ENCODE measurements at places on chromosomes 7 and 10.

DNA sequence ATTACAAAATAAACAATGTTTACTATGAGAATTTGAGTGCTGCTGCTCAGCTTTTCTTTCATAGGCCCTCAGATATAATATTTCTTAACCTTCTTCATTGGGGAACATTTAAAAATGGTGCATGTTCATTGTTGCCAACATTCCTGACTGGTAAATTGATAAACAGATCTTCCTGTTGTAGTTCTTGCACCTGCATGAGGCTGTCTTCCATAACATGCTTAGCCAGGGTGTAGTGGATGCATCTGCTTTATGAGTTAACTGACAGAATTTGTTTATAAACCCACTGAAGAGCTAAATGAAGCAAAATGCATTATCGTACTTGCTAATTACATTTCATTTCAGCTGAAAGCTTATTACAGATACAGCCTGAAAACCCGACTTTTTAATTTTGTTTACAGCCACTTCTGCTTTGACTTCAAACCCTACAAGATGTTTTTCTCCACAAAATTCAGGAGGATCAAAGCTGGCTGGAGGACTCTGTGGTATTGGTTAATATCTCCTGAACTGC, 177.2 kb downstream of the SEM1 start:
- no peak for DNase-seq

GRCh38 chr7:94307399-94308048, 87.2 kb upstream of the COL1A2 start:
- DNase-seq: no peak

GRCh38 chr7:27527348-27527714, 135.4 kb downstream of the HIBADH start:
- DNase-seq: no peak

DNA sequence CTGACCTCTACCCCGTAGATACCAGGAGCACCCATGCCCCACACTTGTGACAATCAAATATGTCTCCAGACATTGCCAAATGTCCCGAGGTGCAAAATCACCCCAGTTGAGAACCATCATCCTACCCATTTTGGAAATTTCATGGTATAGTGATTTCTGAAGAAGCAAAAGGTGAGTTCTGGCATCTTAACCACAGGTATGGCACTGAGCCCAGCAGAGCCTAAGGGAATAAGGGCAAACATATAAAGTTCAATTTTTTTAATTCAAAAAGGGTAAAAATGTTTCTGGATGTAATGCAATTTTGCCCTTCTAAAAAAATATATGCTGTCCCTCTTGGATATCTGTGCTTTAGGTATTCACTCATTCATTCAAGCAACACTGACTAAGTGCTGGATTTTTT, 30.5 kb upstream of the CPXM2 start:
- no peak for DNase-seq

DNA sequence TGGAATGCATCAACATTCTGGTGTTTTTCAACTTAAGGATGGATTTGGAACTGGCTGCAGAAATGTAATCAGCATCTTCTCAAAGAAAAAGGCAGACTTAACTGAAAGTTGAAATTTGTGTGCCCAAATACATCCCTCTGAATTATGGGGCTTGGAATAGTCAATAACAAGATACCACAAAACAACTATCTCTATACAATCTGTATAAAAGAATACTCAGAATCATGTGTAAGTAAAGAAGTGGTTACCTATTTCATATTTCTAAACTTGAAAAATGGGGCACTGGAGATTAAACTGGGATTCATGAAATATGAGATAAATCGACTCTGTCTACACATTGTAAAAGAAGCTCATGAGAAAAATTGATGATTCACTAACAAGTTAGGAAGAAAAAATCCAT, 6.2 kb upstream of the COL1A2 start:
- no peak for DNase-seq

DNA sequence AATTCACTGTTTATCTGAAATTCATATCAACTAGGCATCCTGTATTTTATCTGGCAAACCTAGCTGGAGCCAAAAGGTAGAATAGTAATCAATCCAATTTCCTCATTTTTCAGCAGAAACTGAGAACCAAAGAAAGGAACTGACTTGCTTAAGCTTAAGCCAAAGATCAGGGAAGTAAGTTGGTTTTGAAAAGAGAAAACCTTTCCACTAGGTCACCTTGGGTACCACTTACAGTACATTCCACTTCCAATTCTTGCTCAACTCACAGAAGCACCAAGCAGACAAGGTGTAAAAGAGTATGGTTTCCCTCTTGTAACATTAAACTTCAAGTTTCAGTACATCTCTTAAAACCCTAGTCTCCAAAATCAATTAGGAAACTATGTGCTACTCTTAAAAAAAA, 79.6 kb downstream of the ZFAND4 start:
- no peak for DNase-seq

DNA sequence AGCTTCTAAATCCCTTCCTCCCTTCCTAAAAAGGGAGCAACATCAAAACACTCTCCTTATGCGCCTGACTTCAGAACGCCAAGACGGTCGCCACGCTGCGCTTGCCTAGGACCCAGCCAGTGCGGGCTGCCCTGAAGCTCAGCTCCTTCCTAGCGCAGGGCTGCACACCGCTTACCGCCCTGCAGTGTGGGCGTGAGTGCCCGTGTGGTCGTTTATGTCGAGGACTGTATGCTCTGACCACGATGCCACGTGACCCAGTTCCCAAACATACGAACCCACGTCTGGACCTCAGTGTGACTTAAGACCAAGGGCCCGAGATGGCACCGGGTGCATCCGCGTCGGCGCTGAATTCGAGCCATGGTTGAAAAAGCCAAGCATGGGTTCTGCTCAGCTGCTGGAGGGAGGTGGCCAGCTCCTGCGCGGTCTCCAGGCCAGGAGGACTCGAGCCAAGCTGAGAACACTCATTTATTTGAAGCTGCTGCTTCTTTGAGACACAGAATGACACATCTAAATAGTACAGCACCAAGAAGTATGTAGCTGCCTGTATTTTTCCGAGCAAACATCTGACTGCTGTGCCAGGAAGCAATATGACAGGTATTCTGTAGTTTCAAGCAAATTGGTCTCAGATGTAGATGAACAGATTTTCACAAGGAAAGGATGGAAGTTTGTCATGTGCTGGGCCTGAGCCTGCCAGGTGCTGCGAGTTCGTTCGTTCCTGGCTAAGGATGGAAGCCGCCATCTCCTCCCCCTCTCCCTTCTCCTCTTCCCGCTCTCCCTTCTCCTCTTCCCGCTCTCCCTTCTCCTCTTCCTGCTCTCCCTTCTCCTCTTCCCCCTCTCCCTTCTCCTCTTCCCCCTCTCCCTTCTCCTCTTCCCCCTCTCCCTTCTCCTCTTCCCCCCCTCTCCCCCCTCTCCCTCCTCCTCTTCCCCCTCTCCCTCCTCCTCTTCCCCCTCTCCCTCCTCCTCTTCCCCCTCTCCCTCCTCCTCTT, 184.7 kb downstream of the EBF3 start:
- no peak for DNase-seq

DNA sequence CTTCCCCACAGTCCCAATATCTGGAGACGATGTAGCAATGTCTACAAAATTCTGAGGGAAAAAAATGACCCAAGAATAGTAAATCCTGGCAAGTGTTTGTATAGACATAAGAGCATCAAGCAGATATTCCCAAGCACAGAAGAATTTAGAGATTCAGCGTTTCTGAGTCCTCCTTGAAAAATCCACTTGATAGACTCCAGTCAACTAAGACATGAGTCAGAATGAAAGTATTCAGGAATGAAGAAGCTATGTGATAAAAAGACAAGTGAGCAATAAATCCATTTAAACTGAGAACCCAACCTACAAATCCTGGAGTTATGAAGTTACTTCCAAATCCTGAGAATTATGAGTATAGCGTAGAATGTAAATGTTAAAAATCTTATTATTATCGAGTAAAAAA, 86.1 kb upstream of the NPY start:
- peak; percentile 2 for DNase-seq

DNA sequence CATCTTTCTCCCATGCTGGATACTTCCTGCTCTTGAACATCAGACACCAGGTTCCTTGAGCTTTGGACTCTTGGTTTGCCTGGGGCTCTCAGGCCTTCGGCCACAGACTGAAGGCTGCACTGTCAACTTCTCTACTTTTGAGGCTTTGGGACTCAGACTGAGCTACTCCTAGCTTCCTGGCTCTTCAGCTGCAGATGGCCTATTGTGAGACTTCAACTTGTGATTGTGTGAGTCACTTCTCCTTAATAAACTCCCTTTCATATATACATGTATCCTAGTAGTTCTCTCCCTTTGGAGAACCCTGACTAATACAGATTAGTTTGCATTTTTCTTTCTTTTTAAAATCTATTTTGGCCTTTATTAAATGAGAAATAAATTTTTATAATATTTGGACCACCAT, 276.2 kb upstream of the SEMA3C start:
- no peak for DNase-seq

DNA sequence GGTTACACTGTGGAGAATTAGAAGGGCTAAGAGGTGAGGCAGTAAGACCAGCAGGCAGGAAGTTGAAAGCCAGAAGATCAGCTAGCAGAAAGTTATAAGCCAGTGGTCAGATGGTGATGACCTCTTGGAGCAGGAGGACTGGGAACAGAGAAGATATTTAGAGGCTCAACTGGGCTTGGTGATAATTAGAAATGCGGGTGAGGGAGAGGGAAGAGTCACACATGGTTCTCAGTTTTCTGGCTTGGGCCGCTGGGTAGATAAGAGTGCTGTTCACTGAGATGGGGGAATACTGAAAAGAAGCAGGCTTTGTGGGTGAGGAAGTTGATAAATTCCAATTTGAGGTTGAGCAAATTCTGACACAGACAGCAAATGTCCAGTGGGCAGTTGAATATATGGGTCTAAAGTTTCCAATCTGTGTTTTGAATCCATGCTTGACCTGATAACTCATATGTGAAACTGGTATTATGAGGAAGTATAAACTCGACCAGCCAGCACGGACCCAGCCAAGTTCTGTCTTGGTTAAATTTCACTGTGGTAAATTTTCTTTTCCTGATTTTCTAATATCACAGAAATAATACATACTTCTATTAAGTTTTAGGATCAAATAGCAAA, 22.7 kb downstream of the LSMEM1 start:
- DNase-seq: no peak

- DNase-seq: no peak
These were observed 30.4 kb downstream of the PLAU start for GRCh38 chr10:73941300-73941699.

DNA sequence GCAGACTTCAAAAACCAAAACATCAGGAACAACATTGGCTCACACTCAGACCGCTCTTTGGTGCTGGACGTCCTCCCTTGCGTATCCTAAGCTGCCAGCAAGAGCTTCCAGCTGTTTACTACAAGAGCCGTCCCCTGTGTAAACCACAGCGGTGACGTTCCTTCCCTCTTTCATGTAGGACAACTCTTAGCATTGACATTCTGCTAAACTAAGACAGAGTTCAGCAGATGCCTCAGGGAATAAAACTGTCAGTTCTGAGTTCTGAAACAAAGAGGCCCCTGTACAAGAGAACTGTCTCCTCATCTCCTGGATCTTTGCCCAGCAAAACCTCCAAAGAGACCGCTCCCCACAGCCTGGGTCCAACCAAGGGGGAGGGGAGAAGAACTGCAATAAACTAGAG, 57.8 kb upstream of the OPALIN start:
- no peak for DNase-seq
